ENCODE measurements at places on chromosomes 3 and 15.

DNA sequence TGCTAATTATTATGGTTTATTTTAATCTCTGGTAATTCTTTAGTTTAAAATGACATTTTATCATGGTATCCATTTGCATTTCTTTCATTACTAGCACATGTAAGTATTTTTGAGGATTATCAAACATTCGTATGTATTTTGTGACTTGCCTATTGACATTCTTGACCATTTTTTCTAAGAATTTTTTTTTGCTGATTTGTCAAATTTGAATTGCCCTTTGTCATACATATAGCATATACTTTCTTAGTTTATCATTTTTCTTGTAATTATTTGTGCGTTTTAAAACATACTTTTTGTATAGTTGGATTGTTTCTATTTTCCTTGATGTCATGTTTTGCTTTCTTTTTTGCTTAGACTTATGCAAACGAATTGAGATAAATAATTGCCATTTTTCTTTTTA lies 358.5 kb upstream of the RBMS3 start:
- no peak for DNase-seq

- no peak for DNase-seq
Measured at GRCh38 chr3:149368674-149369497, 8.6 kb downstream of the TM4SF1 start.

- no peak for DNase-seq
Measured at GRCh38 chr3:193190146-193190786, 50.8 kb upstream of the PLAAT1 start.

GRCh38 chr3:188518835-188519452 lies 365.0 kb downstream of the LPP start:
- no peak for DNase-seq

GRCh38 chr3:46619845-46620778 lies 7.8 kb downstream of the FAM240A start:
- no peak for DNase-seq

DNA sequence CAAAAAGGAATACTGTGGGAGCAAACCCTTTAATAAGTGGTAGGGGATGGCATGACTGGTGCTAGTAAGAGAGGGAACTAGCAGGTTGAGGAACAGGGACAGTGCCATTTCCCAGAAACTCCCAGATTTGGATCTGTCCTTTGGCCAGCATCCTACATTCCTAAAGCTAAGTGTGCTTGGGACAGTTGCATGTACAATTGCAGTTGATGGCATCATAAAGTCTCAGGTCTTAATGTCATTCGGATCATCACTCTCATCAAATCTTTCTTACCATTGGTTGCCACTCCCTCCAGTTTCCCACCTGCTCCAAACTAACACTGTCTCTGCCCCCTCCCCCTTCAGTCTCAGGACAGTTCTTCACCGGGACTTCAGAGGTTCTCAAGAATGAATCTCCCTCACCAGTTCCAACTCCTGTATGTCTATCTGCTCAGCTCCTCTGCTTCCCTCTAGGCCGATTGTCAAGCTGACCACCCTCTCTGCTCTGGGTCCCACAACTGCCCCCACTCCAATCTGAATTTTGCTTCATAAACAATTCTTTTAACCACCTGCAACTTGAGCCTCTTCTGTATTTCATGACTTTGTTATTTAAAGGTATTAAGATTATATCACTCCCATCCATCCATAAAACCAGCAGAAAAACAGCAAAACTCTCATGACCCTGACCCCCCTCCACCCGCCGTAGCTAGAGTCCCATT lies 260.8 kb downstream of the CGGBP1 start:
- no peak for DNase-seq

- DNase-seq = no peak
Measured at GRCh38 chr3:99686469-99686868, 48.1 kb downstream of the COL8A1 start.

- DNase-seq = no peak
Measured at GRCh38 chr3:184453296-184453695, 73.4 kb downstream of the CHRD start.

- DNase-seq = no peak
Measured at GRCh38 chr3:8595695-8596115, 48.9 kb downstream of the SSUH2 start.

DNA sequence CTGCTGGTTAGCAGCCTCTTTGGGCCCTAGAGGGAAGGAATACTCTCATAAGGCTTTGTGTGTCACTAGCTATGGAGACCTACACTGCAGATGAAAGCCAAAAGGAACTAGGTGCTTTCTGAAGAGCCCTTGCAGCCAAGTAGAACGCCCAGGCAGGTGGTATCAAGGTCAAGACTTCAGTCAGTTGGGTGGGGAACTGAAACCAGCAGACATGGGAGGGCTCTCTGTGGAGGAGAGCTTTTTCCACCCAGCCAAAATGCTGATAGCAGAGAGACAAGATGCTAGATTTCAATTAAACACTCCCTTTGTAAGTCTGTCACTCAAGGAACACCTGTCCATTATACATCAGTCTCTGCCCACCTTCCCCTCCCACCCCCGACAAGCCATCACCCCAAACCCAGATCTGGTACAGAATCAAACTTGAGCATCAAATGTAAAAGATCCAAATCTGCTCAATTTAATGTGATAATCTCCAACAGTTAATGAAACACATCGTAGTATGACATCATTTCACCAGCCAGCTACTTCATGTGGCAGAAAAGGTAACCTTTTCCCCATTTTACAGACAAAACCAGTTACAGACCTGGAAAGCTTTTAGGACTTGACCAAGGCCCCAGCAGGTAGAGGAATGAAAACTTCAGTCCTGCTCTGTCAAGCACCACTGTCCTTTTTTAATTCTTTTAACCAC lies 14.6 kb downstream of the MRPS25 start:
- no peak for DNase-seq

- DNase-seq = no peak
Measured at GRCh38 chr3:178137206-178137605, 399.0 kb upstream of the KCNMB2 start.

DNA sequence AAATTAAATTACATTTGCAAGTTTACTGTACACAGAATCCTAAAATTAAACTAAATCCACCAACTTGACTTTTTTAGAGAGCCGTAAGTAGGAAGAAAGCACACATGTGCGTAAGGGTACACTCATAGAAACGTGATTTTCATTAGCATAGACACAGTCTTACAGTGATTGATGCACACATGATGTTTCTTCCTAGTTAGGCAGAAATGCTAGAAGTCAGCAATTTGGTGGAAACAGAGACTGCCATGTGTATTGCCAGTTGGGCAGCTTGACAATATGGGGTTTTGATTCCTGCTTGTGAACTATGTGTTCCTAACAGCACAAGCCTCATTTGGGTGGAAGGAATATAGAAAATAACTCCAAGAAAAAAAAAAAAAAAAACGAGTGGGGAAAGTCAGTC lies 878.5 kb downstream of the ROBO1 start:
- no peak for DNase-seq

GRCh38 chr15:33378866-33379480 lies 68.2 kb downstream of the RYR3 start:
- no peak for DNase-seq

DNA sequence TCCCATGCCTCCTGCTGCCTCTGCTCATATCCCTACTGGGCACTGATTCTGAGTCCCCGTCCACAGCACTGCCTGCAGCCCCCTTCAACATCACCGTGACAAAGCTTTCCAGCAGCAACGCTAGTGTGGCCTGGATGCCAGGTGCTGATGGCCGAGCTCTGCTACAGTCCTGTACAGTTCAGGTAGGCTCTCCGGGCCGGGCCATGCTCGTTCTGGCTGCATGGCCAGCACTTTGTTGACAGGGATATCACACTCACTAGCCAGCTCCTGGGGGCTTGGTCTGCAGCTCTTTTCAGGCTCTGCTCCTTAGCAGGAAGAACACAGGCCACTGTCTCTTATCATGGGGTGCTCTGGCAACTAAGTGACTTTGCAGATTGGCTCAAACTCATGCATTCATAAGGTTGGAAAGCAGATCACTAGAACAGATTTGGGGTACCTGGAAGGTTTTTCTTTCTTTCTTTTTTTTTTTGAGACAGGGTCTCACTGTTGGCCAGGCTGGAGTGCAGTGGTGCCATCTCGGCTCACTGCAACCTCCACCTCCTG lies 6.0 kb downstream of the TYRO3 start:
- no peak for DNase-seq

DNA sequence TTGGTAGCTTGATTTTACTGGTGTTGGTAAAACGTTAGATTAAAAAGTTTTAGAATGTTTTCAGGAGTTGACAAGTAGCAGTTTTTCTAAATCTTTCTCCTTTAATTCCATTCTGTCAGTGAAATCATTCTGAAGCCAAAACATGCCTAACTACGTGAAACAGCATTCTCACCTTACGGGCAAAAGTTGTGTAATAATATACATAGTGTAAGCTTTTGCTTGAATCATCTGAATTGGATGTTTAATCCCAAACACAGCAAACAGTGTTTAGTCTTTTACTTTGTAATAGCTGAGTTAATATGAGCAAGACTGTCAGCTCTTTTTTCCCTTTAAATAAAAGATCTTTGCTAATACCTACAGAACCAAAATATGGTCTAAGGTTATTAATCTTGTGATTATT lies 100.6 kb downstream of the CYP19A1 start:
- no peak for DNase-seq

- DNase-seq = no peak
Measured at GRCh38 chr15:101536875-101537405, 47.4 kb upstream of the PCSK6 start.

DNA sequence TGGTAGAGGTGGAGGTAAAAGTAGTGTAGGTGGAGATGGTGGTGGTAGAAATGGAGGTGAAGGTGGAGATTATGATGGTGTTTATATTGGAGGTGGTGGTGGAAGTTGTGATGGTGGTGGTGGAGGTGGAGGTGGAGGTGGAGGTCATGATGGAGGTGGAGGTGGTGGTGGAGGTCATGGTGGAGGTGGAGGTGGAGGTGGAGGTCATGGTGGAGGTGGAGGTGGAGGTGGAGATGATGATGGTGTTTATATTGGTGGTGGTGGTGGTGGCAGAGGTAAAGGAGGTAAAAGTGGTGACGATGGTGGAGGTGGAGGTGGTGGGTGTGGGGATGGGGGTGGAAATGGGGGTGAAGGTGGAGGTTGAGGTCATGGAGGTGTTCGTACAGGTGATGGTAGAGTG lies 107.8 kb downstream of the ASB7 start:
- no peak for DNase-seq

- DNase-seq = no peak
Measured at GRCh38 chr15:65762914-65763787, 28.9 kb downstream of the DENND4A start.

GRCh38 chr3:57942872-57943283 lies 65.3 kb upstream of the FLNB start:
- no peak for DNase-seq

DNA sequence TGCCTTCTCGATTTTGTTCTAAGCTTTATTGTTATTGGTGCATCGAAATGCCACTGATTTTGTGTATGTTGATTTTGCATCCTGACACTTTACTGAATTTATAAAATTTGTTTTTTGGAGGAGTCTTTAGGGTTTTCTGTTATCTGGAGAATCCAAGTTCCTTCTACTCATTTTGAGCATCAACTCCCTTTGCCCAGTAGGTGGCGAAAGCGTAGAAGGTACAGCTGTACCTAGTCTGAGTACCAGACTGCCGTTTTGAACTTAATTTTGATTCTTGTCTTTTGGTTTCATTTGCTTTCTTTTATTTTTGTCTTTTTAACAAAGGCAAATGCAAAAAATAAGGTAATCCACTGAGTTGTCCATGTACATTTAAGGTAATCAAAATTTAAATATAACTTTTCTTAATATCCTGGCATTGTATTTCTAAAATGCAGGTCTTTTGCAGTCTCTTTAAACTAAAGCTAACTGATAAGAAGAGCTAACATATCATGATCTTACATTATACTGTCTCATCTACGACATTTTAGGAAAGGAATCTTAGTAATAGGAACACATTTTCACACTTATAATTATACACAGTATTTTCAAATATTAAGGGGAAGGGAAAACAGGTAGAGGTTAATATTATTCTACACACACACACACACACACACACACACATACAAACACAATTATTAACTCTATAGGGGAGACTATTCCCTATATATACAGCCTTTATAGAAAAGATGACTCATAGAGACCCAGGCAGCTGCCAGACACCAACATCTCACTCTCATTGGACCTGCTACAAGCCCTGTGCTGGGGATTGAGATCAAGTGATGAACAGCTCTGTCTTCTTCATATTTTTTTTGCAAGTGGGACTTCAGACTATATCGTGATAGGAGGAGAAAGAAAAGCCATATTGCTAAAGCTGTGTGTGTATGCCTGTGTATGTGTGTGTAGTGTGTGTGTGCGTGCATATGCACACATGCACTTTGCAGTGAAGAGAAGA lies 71.8 kb downstream of the SYNPR start:
- DNase-seq = peak; percentile 60

DNA sequence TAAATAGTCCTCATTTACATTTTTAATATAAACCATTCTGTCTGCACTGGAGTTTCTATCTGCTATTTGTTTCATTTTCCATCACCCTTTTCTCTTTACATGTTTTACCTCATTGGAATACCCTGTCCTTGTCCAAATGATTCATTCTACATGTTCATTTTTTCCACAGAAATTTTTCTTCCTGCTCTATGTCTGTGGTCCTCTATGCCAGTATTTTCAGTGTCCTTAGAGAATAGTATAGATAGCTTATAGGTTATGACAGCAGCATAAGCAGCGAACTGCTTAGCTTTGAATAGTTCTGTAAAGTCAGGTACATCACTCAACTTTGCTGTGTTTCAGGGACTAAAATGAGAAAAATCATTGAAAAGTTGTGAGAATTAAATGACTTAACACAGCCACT lies 742.3 kb upstream of the CBLB start:
- DNase-seq = no peak

- DNase-seq = no peak
Measured at GRCh38 chr15:74226761-74227540, 9.2 kb upstream of the CCDC33 start.

GRCh38 chr3:177640319-177640965 lies 443.2 kb upstream of the TBL1XR1 start:
- DNase-seq = no peak

DNA sequence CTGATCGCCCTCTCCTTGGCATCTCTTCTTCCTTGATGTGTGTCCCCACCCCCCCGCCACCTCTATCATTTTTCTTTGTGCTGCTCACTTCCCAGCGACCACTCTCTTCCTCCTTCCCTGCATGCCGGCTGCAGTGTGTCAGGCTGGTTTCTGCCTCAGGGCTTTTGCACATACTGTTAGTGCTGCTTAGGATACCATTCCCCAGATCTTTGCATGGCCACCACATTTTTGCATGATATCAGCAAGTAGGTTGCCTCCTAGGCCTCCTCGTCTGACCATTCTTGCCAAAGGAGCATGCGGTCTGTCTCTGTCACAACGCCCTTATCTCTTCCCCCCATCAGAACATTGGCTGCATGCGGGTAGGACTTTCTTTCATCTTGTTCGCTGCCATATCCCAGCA lies 12.5 kb downstream of the FBLN2 start:
- DNase-seq = no peak

GRCh38 chr15:85414495-85414894 lies 34.1 kb downstream of the AKAP13 start:
- DNase-seq = peak; percentile 29
